ENCODE measurements at places on chromosomes 11 and 22.

DNA sequence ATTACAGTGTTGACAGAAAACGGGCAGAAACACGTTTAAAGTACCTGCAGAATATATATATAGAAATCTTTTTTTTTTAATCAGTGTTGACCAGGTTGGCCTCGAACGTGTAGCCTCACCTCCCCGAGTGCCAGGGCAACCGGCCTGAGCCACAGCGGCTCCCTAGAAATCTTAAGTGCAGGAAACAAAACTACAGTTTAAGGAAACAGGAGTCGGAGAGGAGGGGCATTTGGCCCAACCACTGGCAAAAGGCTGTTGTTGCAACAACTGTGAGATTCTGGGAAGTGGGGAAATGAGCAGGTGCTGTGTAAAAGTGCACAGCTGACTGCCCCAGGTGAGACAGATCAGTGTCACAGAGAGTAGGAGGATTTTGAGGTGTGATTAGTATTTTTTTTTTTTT, 3.7 kb downstream of the YWHAH start:
- no peak for DNase-seq

DNA sequence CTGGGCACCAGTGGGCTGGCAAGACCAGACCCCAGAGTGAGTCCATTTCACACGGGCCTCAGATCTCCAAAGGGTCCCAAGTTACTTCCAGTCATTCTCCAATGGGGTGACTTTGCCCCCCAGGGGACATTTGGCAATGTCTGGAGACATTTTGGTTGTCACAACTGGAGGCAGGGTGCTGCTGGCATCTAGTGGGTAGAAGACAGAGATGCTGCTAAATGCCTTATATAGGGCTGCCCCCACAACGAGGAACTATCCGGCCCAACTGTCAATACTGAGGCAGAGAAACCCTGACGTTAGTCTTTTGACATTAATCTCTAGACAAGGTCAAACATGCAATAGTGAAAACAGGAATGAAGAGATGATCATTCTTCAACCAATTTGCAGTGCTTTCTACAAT, 6.4 kb downstream of the RTN4RL2 start:
- no peak for DNase-seq

DNA sequence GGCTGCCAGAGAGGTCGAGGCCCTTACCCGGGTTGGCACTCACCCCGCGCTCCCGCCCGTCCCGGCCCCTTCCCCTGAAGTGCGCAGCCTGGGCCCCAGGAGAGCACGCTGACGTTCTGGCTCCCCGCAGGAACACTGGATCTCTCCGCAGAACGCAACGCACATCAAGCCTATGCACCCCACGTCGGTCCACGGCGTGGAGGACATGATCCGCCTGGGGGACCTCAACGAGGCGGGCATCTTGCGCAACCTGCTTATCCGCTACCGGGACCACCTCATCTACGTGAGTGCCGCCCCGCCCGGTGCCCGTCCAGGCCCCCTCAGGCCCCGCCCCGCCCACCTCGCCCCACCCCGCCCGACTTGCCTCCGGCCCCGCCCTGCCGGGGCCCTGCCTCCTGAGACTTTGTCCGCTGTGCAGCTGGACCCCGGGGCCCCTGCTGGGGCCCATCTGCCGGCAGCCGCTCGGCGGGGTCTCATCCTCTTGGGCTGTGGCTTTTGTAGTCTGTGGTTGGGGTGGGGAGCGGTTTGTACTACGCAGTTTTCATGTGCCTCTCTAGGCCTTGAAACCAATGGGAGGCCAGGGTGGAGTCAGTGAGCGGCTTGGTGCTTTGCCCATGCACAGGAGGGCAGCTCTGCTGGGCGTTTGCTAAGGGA, 19.7 kb downstream of the MYO7A start:
- DNase-seq, result no peak

DNA sequence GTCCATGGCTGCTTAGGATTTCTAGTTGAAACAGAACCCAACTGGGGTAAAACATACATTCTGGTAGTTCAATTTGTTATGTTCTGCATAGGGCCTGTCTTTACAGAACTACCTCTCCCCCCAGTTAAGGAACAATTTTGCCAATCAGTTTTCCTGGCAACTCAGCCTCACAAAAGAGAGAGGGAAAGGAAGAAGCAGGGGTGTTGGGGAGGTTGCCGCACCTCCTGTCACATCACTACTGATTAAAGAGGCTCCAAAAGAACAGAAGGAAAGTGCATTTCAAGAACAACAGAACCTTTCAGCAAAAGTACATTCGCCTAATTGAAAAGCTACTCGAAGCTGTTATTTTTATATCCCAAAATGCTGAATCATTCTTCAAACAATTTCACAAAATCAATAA, 217.6 kb downstream of the CADM1 start:
- no peak for DNase-seq

- no peak for DNase-seq
These were observed 322.9 kb upstream of the B3GAT1 start for GRCh38 chr11:134734894-134735293.

All from stimulated activated CD8-positive, alpha-beta memory T cell treated with anti-CD3 and anti-CD28 coated beads, Interleukin-12 subunit alpha, Interleukin-12 subunit beta, amount 100 ng/mL, for 1 hour (primary cell).